ENCODE measurements at places on chromosomes 4 and X. TPM values are rescaled to one million over a fixed set of nuclear protein-coding genes. Genes with fewer than 3 reads are reported as not detected.

- DNase-seq, result no peak
Observed at GRCh38 chr4:35506161-35506560, 738.2 kb downstream of the ARAP2 start.

- no peak for DNase-seq
Observed at GRCh38 chr4:76592460-76592859, 157.4 kb downstream of the SHROOM3 start.

- DNase-seq, result no peak
Observed at GRCh38 chrX:6961286-6962005, 186.1 kb upstream of the STS start.

The ESX1 gene
- not detected for total RNA-seq

All from thoracic aorta (tissue), 2 donors.